ENCODE measurements at places on chromosomes 5 and 9.

GRCh38 chr9:135379540-135380267 is 99.9 kb upstream of the PPP1R26 start:
- DNase-seq, result no peak

- no peak for DNase-seq
These were observed 69.7 kb downstream of the EFNA5 start for GRCh38 chr5:107601076-107601475.

DNA sequence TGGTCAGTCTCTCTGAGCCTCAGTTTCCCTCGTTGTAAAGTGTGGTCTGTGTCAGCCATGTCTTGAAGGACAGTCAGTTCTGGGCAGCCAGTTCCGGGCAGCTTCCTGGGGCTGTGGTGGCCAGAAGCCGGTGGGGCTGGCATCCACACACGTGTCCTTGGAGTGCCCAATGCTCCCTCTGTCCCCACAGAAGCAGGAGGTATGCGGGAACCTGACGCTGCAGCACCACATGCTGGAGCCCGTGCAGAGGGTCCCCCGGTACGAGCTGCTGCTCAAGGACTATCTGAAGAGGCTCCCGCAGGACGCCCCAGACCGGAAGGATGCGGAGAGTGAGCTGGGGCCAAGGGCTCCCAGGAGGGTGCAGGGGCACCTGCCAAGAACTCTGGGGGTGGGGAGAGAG is 48.4 kb upstream of the SUSD3 start:
- DNase-seq, result no peak

- no peak for DNase-seq
These were observed 216.9 kb upstream of the TMEM161B start for GRCh38 chr5:88485531-88485930.

- DNase-seq, result no peak
These were observed 53.2 kb upstream of the FSTL4 start for GRCh38 chr5:133665571-133665970.

DNA sequence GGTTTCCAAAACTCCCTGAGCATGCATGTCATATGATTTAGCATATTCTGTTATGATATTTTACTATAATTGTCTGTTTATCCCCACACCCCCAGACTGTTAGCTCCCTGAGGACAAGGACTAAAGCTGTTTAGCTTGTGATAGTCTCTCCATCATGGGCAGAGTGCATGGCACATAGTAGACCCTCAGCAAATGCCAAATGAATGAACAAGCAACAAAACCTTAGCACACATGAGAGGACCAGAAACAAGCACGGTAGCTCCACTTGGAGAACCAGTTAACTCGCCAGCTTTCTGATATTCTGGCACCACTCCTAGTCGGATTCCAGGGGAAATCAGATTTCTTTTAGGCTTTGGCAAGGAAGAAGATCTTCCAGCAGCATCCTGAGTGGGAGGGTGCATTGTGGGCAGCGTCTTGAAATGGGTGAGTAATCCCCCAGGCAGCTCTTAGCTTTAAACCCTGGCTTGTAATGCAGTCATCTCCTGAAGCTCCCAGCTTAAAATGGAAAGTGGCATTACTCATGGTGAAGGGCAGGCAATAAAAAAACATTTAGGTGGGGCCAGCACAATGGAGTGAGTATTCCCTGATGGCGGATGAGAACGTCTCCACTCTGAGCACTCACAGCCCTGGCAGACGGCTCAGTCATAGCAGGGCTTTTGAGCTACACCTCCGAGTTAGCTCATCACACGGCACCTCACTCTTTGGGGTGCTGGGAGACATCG is 41.1 kb downstream of the FGF1 start:
- no peak for DNase-seq

- no peak for DNase-seq
These were observed 204.9 kb upstream of the TARS1 start for GRCh38 chr5:33235824-33236223.

GRCh38 chr5:115068239-115069086 is 101.2 kb downstream of the TRIM36 start:
- DNase-seq, result no peak

- DNase-seq, result no peak
These were observed 90.3 kb downstream of the ZNF474 start for GRCh38 chr5:122219436-122220166.

DNA sequence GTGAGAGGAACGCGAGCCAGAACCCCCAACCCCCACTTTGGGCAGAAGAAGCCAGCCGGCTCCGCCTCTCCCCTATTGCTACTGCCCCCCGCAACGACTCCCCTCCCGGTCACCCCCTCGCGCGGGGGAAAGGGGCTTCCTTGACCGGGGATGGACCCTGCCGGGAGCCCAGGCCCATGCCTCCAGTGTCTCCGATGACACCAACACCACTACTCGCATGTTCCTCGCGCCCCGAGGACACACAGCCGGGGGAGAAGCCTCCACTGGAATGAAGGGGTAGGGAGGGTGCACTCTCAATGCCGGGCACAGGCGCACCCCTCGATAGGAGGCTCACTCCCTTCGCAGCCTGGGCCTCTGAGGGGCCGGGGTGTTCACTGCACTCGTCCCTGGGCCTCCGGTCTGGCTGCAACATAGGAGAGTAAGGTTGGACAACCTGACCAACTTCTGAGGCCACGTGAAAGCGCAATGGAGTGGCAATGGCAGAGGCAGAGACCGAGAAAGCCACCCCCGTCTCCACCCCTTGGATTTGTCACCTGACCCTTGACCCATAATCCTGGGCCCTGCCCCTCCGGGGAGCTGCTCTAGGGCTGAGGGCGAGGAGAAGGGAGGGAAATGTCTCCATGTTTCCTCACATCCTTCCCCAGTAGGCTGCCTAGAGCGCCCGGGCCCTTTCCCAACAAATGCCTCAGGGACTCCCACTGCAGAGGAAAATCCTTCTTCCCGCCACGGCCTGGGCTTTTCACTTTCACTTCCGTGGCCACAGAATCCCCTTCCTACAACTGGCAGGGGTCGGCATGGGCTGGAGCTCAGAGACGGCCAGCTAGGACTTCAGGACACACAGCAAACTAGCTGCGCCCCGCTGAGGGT is 1.1 kb upstream of the CNTFR start:
- DNase-seq, result no peak

GRCh38 chr9:89483592-89484474 is 14.1 kb downstream of the SEMA4D start:
- no peak for DNase-seq

All from left ventricle myocardium inferior (tissue), 1 donor.